ENCODE measurements at places on chromosomes 4 and X.
A peak's percentile ranks its signal among the peaks of the same experiment; 100 is the strongest.

DNA sequence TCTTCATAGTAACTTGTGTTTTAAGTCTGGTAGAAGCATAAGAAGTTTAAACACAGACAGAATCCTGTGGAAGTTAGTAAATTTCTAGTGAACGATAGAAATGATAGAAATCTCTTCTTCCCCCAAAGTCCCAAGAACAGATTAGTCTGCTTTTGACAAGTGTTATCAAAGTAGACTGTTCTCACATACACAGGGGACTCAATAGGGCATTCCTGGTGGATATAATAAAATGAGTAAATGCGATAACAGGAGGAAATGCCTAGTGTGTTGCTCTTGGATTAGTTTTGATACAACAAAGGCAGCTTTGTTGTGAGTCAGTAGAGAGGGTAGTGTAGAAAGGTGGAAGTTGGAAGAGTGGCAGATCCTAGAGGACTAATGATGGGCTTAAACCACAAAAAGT is 43.5 kb downstream of the CLCN3 start:
- no peak for DNase-seq

GRCh38 chrX:150569155-150569477 is 695 bp downstream of the MTM1 start:
- no peak for DNase-seq

- no peak for DNase-seq
These were observed 218.5 kb downstream of the GBA3 start for GRCh38 chr4:22911285-22911684.

DNA sequence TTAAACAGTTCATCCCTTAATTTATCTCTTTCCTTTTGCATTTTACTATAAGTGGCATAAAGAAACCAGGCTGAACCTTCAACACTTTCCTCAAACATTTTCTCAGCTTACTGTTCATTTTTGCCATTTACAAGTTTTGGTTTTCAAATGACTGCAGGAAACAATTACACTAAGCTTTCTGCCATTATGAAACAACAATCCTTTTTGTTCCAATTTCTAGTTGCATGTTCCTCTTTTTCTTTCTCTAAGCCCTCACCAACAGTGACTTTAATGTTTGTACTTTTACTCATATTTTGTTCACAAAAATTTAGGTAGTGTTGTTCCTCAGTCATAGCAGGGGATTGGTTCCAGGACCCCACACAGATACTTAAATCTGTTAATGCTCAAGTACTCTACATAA is 1526.1 kb downstream of the STIM2 start:
- DNase-seq: no peak

DNA sequence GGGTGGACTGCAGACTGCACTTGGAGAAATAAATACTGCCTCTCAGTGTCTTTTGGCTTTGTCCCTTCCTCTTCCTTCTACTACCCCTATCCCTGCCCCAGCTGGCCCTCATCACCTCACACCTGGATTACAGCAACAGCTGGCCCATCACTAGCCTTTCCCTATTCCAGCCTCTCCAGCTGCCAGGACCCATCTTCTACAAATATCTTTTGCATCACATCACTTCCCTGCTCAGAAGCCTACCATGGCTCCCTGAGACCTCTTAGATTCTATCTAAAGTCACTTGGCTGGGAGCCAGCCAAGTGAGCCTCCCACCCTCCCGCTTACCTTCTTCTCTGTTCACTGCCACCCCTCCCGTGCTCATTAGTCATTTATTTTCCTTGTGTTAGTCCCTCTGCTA is 66.8 kb downstream of the TSC22D3 start:
- DNase-seq: no peak

- DNase-seq: no peak
These were observed 148.8 kb upstream of the EDNRA start for GRCh38 chr4:147332091-147332490.

- no peak for DNase-seq
These were observed 301.4 kb downstream of the GRIA2 start for GRCh38 chr4:157521906-157522305.

GRCh38 chrX:4547213-4547836 is 833.9 kb upstream of the PRKX start:
- DNase-seq: peak; percentile 1

GRCh38 chr4:78061939-78062570 is 4.9 kb downstream of the FRAS1 start:
- no peak for DNase-seq

DNA sequence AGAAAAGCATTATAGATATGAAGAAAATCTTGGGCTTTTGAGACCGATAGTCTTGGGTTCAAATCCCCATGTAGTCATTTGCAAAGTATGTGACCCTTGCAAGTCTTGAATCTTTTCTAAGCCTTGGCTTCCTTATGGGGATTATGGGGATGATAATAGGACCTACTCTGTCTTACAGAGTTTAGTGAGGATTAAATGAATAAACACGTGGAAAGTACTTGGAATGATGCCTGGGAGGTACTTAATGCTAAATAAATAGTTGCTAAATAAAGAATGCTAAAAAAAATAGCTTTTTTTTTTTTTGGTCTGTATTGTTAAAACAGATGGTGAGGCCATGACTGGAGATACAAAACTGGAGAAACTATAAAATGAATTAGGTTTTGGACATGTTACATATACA is 292.7 kb downstream of the GPAT3 start:
- DNase-seq: no peak

DNA sequence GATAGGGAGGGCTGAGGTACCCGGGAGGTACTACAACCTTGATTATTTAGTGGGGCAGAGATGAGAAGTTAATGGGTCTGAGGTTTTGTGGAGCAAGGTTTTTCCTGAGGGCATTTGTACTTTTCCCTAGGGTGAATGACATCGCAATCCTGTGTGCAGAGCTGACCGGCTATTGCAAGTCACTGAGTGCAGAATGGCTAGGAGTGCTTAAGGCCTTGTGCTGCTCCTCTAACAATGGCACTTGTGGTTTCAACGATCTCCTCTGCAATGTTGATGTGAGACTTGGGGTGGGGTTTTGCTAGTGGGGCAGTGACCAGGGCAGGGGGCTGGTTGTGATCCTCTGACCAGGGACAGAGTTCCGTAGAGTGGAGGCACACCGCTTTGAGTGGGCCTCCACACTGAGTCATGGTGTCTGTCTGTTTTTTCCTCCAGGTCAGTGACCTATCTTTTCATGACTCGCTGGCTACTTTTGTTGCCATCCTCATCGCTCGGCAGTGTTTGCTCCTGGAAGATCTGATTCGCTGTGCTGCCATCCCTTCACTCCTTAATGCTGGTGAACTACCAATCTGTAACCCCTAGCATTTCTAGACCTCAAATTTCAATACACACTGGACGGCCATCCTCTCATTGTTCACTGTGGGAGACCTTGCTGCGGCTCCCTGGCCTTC is 9.9 kb downstream of the MED12 start:
- no peak for DNase-seq

Measured in effector CD8-positive, alpha-beta T cell (primary cell).